ENCODE measurements at places on chromosomes 5 and 9. TPM values are rescaled to one million over a fixed set of nuclear protein-coding genes. Genes with fewer than 3 reads are reported as not detected.
A peak's percentile ranks its signal among the peaks of the same experiment; 100 is the strongest.

DNA sequence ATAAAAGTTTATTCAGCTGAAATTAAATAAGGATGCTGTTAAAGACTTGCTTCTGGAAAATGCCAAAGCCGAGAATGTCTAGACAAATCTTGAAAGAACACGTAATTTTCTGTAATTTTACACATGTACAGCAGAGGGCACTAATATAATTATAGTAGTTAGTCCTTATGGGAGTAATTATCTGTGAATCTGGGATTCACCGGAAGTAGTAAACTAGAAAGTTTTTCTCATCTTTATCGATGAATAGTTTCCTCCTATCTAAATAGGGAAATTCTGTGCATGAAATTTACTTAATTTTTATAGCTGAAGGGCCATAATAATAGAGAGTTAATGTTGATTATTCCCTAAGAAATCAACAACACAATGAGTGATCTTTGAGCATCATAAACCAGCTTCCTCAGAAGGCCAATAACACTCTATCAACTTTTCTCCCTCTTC lies 18.4 kb upstream of the CNTLN start:
- H3K4me1 ChIP-seq = no peaks in the 10 kb centered on the region
- H3K27ac ChIP-seq = no peak overlapping the region
- H3K36me3 ChIP-seq = no peaks in the 10 kb centered on the region
- no peak overlapping the region for H3K4me3 ChIP-seq
- peak; percentile 42 for DNase-seq
- H3K27me3 ChIP-seq = no peaks in the 10 kb centered on the region

DNA sequence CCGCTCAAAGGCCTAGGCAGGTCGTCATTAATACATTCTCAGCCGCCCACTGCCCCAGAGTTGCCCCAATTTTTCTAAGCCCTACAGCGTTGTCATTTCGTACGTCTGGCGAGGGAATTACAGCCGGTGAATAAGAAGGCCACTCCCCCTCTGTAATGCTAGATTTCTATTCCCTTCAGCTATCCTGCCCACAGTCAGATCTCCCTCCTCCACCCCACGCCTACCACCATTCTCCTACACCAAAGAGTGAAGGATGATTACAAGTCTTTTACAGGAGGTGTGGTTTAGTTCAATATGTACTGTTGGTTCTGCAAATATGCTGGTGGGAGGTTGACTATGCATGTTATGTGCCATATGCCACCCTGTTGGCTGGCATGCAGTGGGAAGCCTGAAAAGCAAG lies 83.7 kb upstream of the SMIM15 start:
- no peak for DNase-seq
- no peak overlapping the region for H3K27ac ChIP-seq
- H3K4me1 ChIP-seq = peaks cover 6% of the 10 kb centered on the region
- H3K36me3 ChIP-seq = no peaks in the 10 kb centered on the region
- no peaks in the 10 kb centered on the region for H3K27me3 ChIP-seq

GRCh38 chr5:76177978-76178377 lies 94.8 kb downstream of the SV2C start:
- no peak overlapping the region for H3K4me3 ChIP-seq
- H3K4me1 ChIP-seq = no peaks in the 10 kb centered on the region
- no peak overlapping the region for H3K27ac ChIP-seq
- no peaks in the 10 kb centered on the region for H3K36me3 ChIP-seq

DNA sequence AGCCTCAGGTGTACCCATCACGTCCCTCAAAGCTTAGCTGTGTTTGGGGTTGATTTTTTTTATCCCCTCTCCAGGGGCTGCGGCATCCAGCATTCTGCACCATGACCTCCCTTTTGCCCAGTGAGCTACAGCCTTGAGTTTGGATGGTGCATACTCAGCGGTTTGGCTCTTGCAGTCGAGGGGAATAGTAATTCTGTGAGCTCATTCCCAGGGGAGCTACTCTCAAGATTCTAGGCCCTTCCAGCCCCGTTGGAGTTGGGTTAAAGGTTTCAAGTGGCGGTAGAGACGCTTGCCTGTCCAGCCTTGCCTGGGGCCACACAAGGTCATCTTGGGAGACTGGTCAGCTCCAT lies 102.2 kb upstream of the SPRY4 start:
- H3K27ac ChIP-seq = peak overlapping the region; percentile 59
- DNase-seq = no peak
- H3K27me3 ChIP-seq = no peaks in the 10 kb centered on the region
- H3K36me3 ChIP-seq = no peaks in the 10 kb centered on the region
- H3K4me1 ChIP-seq = peaks cover 5% of the 10 kb centered on the region
- no peak overlapping the region for H3K4me3 ChIP-seq

DNA sequence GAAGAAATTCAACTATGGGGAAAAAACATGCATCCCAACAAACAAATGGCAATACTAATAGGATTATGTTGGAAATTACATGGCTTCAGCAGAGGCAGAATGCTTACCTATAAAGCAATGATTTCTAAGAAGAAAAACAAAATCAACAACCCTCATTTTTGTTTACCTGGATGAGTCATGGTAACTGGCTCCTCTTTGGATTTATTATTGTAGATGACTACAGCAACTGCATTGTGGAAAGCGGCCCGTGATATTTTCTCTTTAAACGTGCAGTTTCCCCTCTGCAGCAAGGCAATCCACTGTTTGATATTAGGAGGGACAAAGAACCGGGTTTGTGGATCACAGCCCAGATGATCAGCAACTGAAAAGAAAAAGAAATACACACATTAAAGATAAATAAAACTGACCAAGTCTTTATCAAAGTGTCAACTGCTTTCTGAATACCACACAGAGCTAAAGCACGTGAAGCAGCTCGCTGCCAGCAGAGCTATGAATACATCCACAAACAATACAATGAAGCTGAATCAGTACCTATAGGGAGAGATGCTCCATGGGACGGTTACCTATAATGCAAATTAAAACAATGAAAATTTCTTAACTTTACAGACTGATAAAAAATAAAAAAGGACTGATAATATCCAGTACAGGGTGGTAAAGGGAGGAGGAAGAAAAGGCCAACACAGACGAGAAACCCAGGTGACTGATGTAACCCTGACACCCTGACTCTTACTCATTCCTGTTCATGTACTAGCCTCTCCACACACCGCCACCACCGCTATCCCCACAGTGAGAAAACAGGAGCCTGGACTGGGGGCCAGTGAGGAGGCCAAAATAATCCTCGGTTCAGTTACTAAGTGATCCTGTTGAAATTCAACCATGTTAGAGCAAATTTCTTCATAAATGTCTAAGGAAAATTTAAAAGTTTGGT lies 31.0 kb downstream of the RNF130 start:
- H3K27ac ChIP-seq = no peak overlapping the region
- no peaks in the 10 kb centered on the region for H3K4me1 ChIP-seq
- no peak overlapping the region for H3K4me3 ChIP-seq

- DNase-seq = peak; percentile 30
- H3K27me3 ChIP-seq = no peaks in the 10 kb centered on the region
- H3K4me1 ChIP-seq = no peaks in the 10 kb centered on the region
Measured at GRCh38 chr5:6202149-6202967, 176.0 kb downstream of the MED10 start.

- no peaks in the 10 kb centered on the region for H3K36me3 ChIP-seq
- no peaks in the 10 kb centered on the region for H3K27me3 ChIP-seq
- H3K4me3 ChIP-seq = no peak overlapping the region
Measured at GRCh38 chr5:65961633-65962032, 35.3 kb downstream of the ERBIN start.

DNA sequence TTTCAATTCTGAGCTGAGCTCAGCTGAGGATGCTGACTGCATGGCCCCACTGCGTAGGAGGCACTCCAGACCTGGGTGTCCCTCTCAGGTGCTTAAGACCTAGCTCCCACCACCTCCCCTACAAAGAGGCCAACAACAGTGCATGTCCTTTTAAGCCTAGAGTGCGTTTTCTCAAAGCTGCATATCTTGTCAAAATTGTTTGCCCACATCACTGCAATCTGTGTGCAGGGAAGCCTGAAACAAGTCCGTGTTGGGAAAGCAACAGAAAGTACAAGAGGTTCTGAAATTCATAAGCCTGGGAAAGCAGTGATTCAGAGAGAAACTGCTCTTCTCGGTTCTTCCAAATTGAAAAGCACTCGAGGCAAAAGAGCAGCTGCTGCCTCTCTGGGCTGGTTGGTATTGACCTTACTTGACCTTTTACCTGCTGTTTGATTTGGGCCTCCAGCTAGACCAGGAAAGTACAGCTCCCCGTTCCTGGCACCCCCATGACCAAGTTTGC lies 238.4 kb downstream of the NR2F1-AS1 start:
- H3K4me3 ChIP-seq = no peak overlapping the region
- H3K36me3 ChIP-seq = no peaks in the 10 kb centered on the region
- H3K27ac ChIP-seq = no peak overlapping the region
- H3K27me3 ChIP-seq = no peaks in the 10 kb centered on the region
- H3K4me1 ChIP-seq = peaks cover 4% of the 10 kb centered on the region
- no peak for DNase-seq

- no peak overlapping the region for H3K27ac ChIP-seq
- H3K27me3 ChIP-seq = no peaks in the 10 kb centered on the region
- no peaks in the 10 kb centered on the region for H3K36me3 ChIP-seq
- DNase-seq = no peak
- no peaks in the 10 kb centered on the region for H3K4me1 ChIP-seq
Measured at GRCh38 chr5:87886164-87886563, 382.5 kb downstream of the TMEM161B start.

DNA sequence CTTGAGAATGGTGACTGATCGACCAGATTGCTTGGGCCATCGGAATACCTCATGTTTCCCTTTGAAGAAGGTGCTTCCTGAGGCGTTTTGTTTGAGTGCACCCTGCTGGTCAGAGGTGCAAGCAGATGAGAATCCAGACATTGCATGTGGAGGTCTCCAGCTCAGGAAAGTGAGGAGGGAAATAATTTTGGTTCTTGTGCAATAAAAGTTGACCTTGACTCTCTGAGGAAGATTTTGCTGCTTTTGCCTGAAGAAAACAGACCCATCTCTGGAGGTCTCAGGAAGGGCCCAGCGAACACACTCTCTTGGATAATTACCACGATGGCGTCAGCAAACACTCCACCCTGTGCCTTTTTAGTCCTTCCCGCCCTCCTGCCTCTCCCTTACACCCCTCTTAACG lies 69.7 kb downstream of the GRAMD2B start:
- no peaks in the 10 kb centered on the region for H3K4me1 ChIP-seq
- H3K27ac ChIP-seq = no peak overlapping the region
- DNase-seq = peak; percentile 34
- no peak overlapping the region for H3K4me3 ChIP-seq
- H3K36me3 ChIP-seq = no peaks in the 10 kb centered on the region
- H3K27me3 ChIP-seq = no peaks in the 10 kb centered on the region

GRCh38 chr9:2526071-2526828 lies 95.3 kb upstream of the VLDLR start:
- DNase-seq = no peak
- no peak overlapping the region for H3K4me3 ChIP-seq
- no peaks in the 10 kb centered on the region for H3K4me1 ChIP-seq
- no peaks in the 10 kb centered on the region for H3K27me3 ChIP-seq
- H3K27ac ChIP-seq = no peak overlapping the region
- H3K36me3 ChIP-seq = no peaks in the 10 kb centered on the region

GARIN3 gene
- not detected for polyA plus RNA-seq

PCDHGB4 gene
- 1.0 TPM for polyA plus RNA-seq

IL9 gene
- polyA plus RNA-seq = not detected

LCN9 gene
- not detected for polyA plus RNA-seq

TAF11L10 gene
- polyA plus RNA-seq = not detected

All from kidney (tissue), 22 donors.